ENCODE measurements at places on chromosomes 2 and 18. TPM values are rescaled to one million over a fixed set of nuclear protein-coding genes. Genes with fewer than 3 reads are reported as not detected.

PID1 gene
- 9.5 TPM for total RNA-seq

CNDP1 gene
- total RNA-seq, result not detected

RASGRP3 gene
- 0.79 TPM for total RNA-seq

DNPEP gene
- total RNA-seq, result 50.8 TPM

RAB11FIP5 gene
- total RNA-seq, result 21.9 TPM

IL36A gene
- total RNA-seq, result 6.3 TPM

DNA sequence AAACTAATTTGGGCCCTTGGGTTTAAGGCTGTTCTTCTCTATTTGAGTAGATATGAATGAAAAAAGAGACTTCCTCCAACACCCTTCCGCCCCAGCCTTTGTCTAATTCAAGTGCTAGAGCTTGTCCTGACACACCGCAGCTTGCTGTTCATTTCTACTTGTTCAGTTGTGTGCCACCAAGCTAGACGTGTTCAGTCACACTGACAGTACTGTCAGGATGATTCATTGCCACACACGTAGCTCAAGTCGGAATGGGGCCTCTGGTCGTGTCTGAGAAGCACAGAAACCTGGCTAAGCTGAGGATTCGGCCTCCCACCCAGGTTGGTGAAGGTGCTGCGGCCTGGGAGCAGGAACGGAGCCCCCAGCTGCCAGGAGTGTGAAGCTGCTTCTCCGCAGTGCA lies 45.6 kb upstream of the INHBB start:
- peak; percentile 52 for DNase-seq

- DNase-seq, result no peak
These were observed 1025.3 kb upstream of the CNTNAP5 start for GRCh38 chr2:122999821-123000220.

- DNase-seq, result no peak
These were observed 11.3 kb upstream of the PPP3R1 start for GRCh38 chr2:68263632-68264031.

- DNase-seq, result no peak
These were observed 153.8 kb upstream of the ACAA2 start for GRCh38 chr18:49967171-49967570.

GRCh38 chr2:152950126-152950525 lies 231.7 kb downstream of the ARL6IP6 start:
- DNase-seq, result peak; percentile 39

DNA sequence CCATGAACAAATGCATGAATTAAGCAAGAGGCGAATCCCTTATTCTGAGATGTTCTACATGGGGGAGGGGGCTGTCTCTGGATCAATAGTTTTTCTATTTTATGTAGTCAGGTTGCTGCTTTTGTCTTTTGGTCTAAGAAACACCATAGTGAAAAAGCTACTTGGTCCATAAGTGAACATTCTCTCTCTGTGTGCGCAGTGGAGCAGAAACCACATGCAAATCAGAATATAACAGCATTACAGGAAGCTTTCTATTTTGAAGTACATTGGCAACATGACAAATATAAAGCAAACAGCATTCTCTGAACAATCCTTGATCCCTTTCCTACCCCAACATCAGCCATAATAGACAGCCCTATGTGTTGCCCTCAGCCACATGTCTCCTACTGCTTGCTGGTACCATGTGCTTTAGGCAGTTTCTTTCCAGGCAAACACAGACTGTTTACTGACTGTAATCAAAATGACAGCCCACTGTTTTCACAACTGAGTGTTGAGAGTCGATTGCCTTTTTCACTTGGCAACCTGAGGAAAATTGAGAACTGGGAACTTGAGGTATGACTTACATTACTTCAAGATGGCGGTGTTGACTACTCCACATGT lies 10.6 kb downstream of the SCN3A start:
- no peak for DNase-seq

DNA sequence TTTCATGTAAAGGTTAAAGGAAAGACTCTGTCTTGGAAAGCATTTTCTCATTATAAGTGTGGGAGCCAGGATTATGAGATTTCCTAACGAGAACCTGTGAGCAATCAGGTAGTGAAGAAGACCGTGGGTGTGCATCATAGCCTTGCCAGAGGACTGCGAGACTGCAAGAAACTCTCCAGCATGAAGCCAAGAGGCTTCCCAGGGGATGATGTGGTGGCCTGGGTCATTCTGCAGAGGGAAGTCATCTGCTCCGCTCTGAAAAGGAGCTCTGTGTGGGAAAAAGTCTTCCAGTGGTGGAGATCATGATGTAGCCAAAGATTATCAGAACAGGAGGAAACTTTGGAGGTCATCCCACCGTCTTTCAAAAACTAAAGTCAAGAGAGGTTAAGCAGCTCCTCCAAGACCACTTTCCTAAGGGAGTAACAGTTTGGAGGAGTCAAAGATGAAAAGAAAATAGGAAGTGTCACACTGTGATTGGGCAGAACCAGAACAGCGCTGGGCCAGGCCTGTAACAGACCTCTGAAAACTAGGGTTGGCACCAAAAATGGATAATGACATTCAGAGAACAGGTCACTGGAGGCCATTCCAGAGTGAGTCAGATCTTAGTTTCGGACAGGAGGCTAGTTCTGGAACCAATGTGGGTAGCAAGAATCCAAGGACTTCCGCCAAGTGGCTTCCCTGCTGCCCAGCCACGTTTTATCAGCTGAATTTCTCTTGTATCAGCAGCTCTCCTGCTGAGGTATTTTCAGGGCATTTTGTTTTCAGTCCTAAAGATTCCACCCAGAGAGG lies 113.0 kb downstream of the LRATD1 start:
- no peak for DNase-seq

DNA sequence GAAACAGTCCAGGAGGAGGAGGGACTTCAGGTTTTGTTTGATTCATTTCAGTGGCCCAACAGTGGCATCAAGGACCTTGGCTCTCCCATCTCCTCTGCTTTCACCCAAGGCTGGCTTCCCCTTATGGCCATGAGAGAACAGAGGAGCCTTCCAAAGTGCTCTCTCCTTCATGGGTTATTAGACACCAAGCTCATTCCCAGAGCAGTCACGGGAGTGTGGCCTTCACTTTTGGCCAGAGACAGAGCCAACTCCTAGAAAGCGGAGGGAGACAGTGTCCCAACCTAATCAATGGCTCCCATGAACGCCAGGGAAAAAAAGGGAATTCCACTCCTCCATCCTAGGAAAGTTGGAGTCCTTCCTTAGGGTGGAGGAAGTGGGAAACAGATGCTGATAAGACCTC lies 871 bp upstream of the DUSP28 start:
- no peak for DNase-seq

- no peak for DNase-seq
These were observed 267.4 kb upstream of the NT5C1B start for GRCh38 chr2:18856765-18857164.

- DNase-seq, result peak; percentile 80
These were observed 32.5 kb upstream of the MRPS9 start for GRCh38 chr2:105005181-105005951.

GRCh38 chr2:239496700-239497099 lies 95.9 kb upstream of the HDAC4 start:
- no peak for DNase-seq

DNA sequence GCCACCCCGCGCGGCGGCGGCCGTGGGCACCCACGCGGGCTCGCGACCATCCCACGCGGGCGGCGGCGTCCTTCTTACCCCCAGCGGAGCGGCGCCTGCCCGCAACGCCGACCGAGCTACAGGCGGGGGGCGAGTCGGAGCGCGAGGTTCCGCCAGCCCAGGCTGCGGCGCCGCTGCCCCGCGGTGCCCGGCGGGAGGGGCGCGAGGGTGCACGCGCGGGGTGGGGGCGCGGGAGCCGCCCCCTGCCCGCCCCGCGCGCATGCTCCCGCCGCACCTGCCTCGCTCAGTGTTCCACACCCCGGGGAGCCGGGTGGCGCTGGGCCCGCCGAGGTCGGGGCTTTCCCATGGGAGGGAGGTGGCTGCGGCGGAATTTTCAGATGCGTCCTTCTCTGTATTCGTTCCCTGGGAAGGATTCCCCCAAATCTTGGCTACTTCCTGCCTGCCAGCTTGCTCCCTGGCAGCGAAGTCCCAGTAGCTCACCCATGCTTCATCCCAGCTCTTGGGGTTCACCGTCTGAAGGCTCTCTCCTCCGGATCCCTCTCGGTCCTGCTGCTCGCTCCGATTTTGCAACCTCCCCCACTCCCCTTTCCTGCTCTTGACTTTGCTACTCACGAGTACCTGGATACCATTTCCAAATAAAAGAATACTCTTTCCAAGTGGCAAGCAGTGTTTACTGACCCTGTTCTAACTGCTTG lies at the start of gene L3MBTL4:
L3MBTL4 (minus strand) TSS at position 189 of the 695 bp plus-strand sequence. CDS start 103,286 bp downstream, outside the sequence.
- no peak for DNase-seq

DNA sequence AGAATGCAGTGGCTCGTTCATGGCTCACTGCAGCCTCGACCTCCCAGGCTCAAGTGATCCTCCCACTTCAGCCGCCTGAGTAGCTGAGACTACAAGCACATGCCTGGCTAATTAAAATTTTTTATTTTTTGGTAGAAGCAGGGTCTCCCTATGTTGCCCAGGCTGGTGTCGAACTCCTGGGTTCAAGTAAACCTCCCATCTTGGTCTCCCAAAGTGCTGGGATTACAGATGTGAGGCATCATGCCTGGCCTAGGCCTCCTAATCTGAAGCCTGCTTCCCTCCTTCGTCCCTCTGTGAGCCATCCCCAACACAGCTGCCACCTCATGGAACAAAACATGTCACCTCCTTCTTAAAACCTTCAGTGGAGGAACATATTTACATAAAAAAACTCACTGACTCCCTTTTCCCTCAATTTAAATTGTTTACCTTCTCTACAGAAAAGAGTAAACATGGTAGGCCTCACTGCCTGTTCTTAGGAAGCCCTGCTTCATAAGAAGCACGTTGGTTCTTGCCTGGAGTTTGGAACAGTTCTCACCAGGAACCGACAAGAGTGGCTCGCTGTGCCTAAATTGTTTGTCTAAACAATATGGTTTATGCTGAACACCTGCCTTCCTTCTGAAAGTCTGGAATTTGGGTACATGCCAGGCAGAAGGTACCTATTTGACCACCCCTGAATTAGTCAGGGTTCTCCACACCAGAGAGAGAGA lies 12.1 kb upstream of the RHOB start:
- peak; percentile 52 for DNase-seq

DNA sequence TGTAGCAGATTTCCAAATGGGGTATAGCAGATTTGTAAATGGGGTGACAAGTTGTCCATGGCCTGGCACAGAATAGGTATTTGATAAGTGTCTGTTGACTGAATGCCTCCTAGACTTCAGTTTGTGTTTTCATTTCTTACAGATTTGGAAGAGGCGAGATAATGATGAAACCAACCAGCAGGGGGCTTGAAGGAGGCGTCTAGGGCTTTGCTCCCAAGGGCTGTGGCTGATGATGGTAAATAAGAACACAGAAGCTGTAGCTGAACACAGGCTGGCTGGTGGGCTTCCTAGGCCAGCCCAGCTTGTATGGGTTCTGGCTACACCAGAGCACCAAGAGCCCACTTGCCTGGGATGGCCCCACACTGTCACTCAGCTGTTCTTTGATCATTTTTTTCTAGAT lies 19.4 kb downstream of the SFTPB start:
- no peak for DNase-seq

DNA sequence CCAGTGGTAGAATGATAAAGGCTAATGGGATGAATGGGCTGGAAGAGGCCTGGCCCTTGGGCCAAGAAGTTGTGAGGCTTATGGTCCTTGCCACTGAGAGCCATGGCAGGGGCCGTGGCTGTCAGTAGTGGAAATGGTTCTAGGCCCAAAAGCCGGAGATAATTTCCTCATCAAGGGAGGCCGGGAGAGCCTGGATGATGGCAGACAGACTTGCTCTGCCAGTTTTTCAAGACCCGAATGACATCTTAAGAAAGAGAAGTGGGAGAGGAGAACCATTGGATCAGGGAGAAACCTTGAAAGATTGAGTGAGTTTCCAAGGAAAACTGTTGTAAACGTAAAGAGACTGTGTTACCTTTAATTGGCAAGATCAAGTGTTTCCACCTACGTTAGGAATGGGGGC lies 46.3 kb upstream of the VPS54 start:
- peak; percentile 46 for DNase-seq

GRCh38 chr2:145775591-145775990 lies 1255.7 kb upstream of the ZEB2 start:
- DNase-seq, result no peak

DNA sequence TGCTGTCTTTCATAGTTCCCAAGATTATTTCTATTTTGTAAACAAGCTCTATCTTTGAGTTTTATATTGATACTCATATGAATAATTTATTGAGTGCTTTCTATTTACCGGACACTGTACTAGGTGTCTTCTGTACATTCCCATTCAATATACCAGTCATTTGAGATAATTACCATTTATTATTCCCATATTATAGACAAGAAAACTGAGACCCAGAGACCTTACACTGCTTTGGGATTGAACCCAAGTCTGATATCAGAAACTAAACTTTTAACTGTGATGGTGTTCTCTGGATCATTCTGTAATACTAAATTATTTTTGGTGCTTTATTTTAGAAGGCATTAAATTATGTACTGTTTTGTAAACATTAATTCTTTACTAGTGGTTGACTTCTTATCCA lies 17.3 kb downstream of the SPOPL start:
- DNase-seq, result no peak

DNA sequence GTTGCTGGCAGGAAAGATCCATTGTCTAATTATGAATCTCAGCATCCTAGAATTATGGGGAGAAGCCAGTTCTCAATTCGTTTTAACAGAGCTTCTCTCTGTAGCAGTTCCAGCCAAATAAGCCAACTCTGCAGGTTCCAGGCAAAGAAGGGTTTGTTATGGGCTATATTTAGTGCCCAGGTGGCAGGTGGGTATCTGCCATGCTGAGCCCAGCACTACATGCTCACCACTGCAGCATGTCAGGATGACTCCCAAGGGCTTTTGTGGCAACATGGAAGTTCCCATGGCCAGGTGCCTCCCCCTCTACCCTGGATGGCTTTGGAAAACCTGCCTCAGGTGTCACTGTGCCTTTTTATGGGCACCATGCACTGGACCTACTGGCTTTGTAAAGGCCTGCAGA lies 137.7 kb upstream of the MSH6 start:
- no peak for DNase-seq

DNA sequence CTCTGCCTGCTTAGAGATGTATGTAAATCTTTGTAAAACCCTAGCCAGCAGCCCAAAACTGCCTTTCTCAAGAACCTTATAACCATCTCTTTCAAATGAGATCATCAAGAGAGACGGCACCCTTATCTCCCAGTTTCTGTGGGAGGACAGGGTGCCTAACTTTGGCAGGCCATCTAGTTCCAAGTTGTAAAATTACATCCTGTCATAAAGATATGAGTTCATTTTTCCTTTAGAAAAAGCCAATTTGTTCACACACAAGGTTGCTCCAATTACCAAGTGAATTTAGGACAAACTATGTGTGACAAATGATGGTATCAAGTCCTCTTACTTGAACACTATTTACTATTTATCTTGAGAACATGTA lies 65.3 kb downstream of the MEMO1 start:
- no peak for DNase-seq

All from bronchial epithelial cell (primary cell).